ENCODE measurements at places on chromosomes 1 and 21.

- no peak for DNase-seq
Observed at GRCh38 chr1:172019976-172020375, 178.7 kb downstream of the DNM3 start.

DNA sequence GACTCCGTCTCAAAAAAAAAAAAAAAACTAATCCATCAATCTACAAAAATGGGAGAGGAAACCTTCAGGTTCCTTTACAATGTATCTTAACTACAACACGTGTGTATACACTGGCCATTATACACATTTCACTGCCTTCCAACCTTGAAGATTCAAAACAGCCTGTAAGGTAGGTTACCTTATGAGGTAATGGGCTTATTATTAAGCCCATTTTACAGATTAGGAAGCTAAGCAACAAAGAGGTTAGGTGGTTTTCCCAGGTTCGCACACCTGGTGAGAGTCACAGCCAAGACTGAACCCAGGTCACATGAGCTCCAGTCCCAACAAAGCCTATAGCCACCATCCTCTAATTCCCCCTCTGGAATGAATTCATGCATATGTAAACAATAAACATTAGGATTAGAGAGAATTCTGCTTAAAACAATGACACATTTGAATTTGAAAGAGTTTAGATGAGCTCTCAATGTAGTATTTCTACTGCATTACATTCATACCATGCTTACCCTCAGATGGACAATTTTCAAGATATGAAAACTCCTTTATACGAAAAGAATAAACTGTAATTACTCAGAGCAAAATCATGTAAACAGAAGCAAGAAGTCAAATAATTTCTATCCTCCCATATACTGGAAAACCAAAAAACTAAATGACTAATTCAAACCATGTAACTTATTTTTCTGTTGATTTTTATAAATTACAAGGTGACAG, 54.8 kb downstream of the EIF4G3 start:
- no peak for DNase-seq

DNA sequence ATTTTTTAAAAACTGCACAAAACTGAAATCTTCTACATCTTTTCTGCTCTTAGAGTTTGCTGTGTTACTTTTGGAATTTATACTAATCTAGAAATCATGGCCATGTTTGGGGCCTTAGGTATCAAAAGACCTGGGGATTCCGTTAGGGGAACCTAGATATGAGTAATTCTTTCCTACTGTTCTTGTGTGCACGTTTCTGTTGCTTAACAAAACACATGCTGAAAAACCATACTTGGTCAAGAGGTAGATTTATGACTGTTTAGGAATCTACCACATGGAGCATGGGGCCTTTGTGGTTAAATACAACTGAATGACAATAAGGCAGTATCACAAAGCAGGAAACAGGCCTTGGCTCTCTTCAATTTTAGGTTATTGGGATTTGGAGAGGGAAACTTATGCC, 291.9 kb upstream of the USP25 start:
- no peak for DNase-seq

DNA sequence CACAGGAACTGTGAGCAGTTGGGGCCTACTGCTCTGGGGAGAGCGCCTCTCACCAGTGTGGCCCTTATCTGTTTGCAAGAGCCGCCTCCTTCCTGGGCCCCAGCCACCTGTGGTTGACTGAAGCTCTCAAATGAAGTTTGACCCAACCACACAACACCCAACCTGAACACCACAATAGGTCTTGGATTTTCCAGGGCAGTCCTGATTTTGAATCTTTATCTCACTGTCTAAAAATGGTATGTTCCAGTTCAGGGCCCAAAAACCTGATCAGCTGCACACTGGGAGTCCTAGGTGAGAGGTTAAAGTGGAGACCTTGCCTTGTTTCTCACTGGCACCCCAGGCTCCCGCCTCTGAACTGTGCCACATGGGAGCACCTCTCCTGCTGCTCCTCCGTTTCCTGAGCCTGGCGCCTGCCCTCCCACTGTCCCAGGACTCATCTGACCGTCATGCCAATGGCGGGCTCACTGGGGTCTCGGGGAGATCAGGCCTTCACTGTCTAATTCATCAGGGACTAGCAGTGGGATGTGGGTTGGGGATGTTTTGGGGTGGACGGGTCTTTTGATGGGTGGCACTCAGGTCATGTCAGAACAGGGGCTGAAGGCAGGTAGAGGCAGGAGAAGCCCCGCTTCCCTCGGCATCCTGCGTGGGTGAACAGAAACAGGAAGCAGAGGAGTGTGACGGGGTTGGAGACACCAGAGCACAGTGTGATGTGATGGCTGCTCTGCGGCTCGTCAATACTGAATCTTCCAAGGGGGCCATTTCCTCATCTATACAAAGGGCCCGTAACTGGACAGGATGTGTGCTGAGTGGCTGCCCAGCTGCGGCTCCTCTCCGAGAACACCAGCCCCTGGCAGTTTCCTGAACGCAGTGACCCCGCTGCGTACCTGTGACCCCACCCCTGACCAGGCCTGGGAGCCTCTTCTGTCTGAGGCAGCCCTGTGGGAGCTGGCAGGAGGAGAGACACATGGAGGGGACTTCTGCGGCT, 59.6 kb upstream of the ITPKB start:
- DNase-seq, result peak; percentile 37

GRCh38 chr21:31258073-31258472, 86.0 kb downstream of the TIAM1 start:
- no peak for DNase-seq

DNA sequence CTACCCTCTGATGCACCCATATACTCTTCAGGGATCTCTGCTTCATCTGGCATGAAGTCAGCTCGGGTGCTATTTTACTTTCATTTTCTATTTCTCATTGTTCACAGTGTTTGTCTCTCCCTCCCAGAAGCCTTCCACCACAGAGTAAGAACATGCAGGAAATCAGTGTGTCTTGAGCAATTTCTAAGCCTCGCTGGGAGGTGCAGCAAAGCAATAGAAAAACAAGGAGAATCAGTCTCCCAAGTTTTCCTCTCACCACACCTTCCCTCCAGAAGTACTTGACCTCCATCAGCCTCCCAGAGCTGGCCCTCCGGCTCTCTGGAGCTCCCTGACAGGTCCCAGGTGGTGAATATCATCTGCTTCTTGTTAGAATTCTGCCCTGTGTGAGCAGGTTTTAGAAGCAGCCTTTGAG, 594.7 kb upstream of the CAMK1G start:
- no peak for DNase-seq

- peak; percentile 99 for DNase-seq
Observed at GRCh38 chr1:39738622-39739366, at the start of gene PPIE. Gene PPIE (plus strand): TSS chr1:39738882. CDS start chr1:39738901, 19 bp downstream.

- DNase-seq, result no peak
Observed at GRCh38 chr1:26285366-26286063, 5.6 kb downstream of the SH3BGRL3 start.

- DNase-seq, result no peak
Observed at GRCh38 chr1:231611111-231611510, 15.5 kb upstream of the DISC1 start.

- DNase-seq, result no peak
Observed at GRCh38 chr1:162538815-162539431, 22.6 kb upstream of the UAP1 start.

GRCh38 chr1:7753641-7754040, 17.5 kb upstream of the VAMP3 start:
- no peak for DNase-seq

DNA sequence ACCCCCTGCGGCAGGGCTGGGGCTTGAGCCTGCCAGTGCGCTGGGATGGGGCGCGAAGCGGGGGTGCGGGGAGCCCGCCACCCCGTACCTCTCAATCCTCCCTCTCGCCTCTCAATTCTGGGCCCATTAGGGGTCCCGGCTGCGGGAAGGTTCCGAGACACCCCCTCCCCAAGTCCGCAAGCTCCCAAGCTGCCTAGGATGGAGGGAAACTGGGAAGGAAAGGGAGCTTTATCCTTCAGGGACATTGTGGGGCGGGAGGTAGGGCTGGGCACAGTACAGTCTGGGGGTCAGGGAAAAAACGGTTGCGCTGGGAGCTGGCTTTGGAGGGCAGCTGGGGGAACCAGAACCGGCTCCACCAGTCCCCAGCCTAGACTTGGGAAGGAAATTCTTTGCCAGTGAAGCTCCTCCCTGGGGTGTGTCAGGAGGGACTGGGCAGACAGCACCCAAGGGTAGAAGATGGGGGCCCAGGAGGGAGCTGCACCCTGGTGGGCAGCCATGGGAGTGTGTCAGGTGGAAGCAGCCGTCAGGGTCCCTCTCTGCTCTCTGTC, 904 bp downstream of the GJB3 start:
- DNase-seq, result no peak

DNA sequence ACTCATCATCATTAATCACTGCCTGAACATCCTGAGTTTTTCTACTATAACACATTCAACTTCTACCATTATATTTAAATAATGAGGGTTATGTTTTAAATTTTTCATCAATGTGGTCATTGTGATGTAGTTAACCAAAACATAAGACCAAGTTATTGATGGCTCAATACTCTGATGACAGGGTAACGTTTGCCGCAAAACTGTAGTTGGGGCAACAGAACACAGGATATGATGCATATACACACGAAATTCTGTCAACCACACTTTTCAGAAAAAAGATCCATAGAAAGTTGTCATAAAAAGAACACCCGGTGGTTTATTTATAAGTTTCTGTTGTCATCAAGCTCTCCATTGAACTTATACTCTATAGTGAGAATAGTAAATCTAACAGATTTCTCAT, 121.7 kb upstream of the COL11A1 start:
- no peak for DNase-seq

- DNase-seq, result no peak
Observed at GRCh38 chr1:54384918-54385726, 21.1 kb downstream of the SSBP3 start.

DNA sequence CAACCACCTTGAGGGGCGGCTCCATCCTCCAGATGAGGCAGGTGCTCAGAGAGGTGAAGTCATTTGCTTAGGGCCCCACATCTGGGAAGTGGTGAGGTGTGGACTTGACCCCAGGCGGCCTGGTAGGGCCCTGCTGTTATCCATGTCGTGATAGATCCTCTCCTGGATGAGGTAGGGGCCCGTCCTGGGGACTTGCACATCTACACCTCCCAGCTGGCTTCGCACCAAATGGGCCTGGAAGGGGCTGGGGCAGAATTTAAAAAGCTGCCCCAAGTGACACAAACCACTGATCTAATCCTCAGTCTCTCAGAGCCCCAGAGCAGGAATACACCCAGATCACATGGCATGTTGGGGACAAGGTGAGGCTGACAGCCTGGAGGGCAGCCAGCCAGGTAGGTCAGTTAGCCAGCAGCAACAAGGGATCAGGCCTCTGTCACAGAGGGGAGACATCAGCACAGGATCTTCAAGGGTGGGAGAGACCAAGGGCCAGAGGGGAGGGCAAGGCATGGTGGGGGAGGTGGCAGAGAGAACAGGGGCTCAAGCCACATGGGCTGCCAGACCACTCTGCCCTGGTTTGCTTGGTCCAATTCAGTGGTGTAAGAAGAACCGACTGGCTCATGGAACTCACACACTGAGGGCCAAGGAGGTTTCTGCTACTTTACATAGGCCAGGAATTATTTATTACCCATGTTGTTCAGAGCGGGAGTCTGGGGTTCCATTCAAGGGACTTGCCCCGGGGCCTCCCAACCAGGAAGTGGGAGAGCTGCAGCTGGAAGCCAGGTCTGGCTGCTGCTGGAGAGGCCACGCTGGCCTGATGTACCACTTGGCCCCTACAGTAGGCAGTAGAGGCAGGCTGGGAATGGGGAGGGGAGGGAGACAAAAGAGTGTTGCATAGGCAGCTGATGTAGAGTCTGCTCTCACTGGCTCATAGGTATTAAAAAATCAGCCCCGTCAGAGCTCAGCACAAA, 12.1 kb downstream of the LRP8 start:
- DNase-seq, result no peak

DNA sequence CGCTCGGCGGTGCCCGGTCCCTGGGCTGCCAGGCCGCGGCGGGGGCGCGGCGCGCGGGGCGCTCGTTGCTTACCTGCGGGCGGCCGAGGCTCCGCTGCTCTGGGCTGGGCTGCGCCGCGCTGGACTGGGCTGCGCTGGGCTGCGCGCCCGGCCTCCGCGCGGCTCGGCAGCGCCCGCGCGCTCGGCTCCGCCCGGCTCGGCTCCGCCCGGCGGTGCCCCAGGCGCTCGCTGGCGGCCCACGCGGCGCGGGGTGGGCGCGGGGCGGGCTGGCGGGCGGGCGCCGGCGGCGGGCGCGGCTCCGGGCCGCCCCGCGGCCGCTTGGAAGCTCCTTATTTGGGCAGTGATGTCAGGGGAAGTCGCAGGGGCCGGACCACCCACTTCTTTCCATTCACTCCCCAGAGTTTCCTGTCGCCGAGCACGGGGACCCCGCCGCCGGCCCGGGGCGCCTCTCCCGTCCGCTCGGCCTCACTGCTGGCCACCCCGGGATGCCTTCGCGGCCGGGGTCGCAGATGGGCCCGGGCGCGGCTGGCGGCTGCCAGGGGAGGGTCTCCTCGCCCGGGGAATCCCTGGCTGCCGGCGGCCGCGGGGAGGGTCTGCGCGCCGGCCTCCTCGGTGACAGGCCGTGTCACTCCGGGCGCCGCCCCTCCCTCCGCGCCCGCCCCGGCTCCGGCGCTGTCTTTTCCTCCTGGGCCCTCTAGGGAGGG, 177.7 kb upstream of the EDN2 start:
- peak; percentile 86 for DNase-seq

GRCh38 chr1:32622806-32623681, 27.3 kb downstream of the ZBTB8OS start:
- no peak for DNase-seq

DNA sequence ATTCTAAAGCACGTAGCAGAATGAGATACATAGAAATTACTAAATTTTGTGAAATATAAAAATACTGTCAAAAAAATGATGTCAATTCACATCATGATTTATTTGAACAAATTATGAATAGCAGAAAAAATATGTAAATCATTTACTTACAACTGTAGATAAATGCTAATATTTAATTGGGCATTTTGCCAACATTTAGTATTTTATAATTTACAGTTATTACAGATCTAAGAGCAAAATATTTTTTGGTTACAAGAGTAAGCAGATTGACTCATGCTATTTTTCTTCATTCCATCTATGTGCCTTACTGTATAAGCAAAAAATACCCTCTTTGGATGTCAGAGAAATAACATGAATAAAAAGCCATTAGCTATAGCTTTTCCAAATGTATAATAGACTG, 282.3 kb upstream of the RGS18 start:
- no peak for DNase-seq

DNA sequence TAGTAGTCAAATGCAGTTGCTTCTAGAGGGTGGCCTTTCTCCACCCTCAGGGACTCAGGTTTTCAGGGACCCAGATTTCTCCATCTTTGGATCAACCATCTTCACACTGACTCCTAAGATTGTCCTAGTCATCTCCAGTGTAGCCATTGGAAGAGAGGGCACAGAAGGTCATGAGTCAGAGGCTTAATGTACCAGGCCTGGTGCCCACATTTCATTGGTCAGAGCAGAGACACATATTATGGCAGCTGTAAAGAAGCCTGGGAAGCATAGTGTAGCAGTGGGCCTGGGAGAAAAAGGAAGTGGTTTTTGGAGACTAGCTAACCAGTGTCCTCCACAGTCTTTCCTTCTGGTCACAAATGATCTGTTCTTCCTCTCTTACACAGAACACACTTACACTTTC, 122.5 kb downstream of the GIPC2 start:
- no peak for DNase-seq

- DNase-seq, result no peak
Observed at GRCh38 chr1:160436966-160437365, 36.6 kb downstream of the VANGL2 start.

All from stimulated activated CD4-positive, alpha-beta T cell treated with anti-CD3 and anti-CD28 coated beads, Interleukin-4, amount 100 ng/mL, for 4 hours (primary cell).